ENCODE measurements at places on chromosomes 4 and X. TPM values are rescaled to one million over a fixed set of nuclear protein-coding genes. Genes with fewer than 3 reads are reported as not detected.
A peak's percentile ranks its signal among the peaks of the same experiment; 100 is the strongest.

GRCh38 chr4:173280998-173281397 lies 53.2 kb downstream of the HMGB2 start:
- peaks cover 21% of the 10 kb centered on the region for H3K36me3 ChIP-seq
- H3K27me3 ChIP-seq, result no peaks in the 10 kb centered on the region
- no peaks in the 10 kb centered on the region for H3K4me1 ChIP-seq
- no peak overlapping the region for H3K27ac ChIP-seq
- no peak overlapping the region for H3K4me3 ChIP-seq

DNA sequence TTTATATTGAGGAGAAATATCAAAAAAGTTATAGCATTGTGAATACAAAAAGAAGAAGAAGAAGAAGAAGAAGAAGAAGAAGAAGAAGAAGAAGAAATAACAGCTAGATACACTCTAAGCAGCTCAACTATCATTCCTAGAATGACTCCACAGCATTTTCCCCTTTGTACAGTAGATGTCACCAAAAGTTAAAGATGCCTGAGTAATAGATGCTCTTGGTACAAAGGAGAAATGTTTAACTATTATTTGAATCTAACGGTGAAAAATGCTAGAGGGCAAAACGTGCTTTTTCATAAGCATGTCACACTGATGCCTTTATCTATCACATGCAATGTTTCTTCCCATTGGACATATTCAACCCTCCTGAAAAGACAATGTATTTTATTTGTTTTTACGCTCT lies 178.4 kb upstream of the GPRIN3 start:
- no peaks in the 10 kb centered on the region for H3K27me3 ChIP-seq
- H3K4me1 ChIP-seq, result no peaks in the 10 kb centered on the region
- no peak overlapping the region for H3K27ac ChIP-seq

DNA sequence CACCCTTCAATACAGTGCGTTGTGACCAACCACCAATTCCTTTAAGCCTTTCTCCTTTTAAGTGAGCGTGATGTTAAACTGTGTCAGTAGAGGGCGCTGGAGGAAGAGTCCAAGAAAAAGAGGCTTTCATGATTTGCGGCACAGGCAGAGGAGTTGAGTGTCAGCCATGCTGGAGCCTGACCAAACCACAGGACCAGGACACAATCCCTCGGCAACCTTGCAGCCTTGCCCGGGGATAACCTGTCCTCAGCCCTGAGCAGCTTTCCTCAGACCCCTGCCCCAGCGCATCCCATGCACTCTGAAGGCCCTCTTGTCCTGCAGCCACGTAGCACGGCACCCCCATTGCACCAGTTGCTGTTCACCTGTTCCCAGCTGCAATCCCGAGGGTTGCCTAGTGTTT lies 53.5 kb upstream of the SMIM31 start:
- no peaks in the 10 kb centered on the region for H3K36me3 ChIP-seq
- H3K4me1 ChIP-seq, result no peaks in the 10 kb centered on the region

DNA sequence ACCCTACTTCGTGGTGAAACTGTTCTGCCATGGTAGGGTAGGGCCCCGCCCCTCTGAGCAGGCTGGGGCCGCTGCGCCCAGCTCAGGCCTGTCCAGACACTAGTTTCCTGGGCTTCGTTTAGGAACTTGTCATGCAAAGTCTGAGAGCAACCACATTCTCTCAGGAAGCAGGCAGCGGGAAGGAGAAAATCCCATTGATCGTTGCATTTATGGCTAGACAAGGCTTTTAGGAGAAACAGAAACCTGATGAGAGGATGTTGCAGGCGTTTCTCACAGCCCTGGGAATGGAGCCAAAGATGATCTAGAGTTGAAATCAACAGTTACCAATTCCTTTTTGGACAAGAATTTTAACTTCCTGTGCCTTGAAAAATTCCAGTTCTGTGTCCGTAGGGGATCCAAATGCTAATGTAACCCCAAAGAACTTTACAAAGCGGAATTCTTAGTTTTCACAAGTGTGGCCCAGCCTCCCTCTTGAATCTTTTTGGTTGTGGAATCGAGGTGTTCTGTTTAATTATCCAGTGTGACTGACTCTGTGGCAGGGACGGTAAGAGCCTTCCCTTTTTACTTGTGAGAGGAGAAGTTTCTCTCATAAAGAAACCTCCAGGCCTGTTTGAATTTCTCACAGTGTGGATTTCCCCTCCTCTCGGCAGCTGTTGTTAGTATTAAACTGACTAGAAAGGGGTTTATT lies 4.5 kb upstream of the CXCL9 start:
- no peaks in the 10 kb centered on the region for H3K36me3 ChIP-seq
- no peak overlapping the region for H3K27ac ChIP-seq
- peak; percentile 20 for DNase-seq
- H3K4me3 ChIP-seq, result no peak overlapping the region
- H3K4me1 ChIP-seq, result peaks cover 13% of the 10 kb centered on the region

GRCh38 chr4:131613086-131613823 lies 1535.8 kb upstream of the PCDH10 start:
- H3K4me3 ChIP-seq, result no peak overlapping the region
- H3K4me1 ChIP-seq, result no peaks in the 10 kb centered on the region
- no peaks in the 10 kb centered on the region for H3K36me3 ChIP-seq
- no peak for DNase-seq
- H3K27ac ChIP-seq, result no peak overlapping the region
- no peaks in the 10 kb centered on the region for H3K27me3 ChIP-seq

DNA sequence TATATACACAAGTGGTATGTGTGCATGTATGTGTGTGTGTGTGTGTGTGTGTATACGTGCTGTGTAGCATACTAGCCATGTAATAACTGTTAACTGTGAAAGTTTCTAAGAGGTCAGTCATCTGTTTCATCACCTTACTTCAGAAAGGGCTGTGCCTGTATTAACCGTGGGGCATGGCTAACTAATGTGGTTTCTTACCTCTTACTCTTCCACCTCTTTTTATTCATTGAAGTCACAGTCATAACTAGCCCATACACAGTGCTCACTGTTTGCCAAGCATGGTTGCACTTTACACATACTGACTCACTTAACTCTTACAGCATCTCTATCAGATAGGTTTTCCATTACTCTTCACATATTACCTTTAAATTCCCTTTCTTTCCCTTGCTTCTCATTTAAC lies 23.7 kb upstream of the LRAT start:
- DNase-seq, result no peak
- H3K27me3 ChIP-seq, result peaks cover 2% of the 10 kb centered on the region
- no peak overlapping the region for H3K4me3 ChIP-seq
- no peak overlapping the region for H3K27ac ChIP-seq
- no peaks in the 10 kb centered on the region for H3K4me1 ChIP-seq

- no peak for DNase-seq
- no peak overlapping the region for H3K27ac ChIP-seq
- no peaks in the 10 kb centered on the region for H3K4me1 ChIP-seq
- H3K4me3 ChIP-seq, result no peak overlapping the region
- H3K36me3 ChIP-seq, result no peaks in the 10 kb centered on the region
These were observed 132.2 kb downstream of the IDS start for GRCh38 chrX:149372866-149373265.

DNA sequence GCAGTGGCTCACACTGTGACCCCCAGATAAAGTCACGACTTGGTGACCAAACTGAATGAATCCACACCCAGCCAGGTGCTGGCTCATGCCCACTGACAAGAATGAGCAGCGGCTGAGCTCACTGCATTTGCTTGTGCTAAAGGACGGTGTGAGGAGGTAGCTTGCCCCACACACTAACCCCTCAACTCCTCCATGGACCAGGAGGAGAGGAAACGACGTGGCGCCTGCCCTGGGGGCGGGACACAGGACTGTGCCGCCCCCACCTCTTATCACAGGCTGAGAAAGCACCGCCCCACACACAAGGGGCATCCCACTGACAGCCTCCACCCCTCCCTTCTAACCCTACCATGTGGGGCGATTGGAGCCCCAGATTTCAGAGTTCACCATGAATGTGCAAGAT lies 43.0 kb downstream of the ZFYVE28 start:
- peaks cover 9% of the 10 kb centered on the region for H3K36me3 ChIP-seq
- H3K4me1 ChIP-seq, result peaks cover 3% of the 10 kb centered on the region
- DNase-seq, result no peak
- no peaks in the 10 kb centered on the region for H3K27me3 ChIP-seq

- no peak for DNase-seq
- H3K27me3 ChIP-seq, result no peaks in the 10 kb centered on the region
- no peak overlapping the region for H3K4me3 ChIP-seq
- no peak overlapping the region for H3K27ac ChIP-seq
- no peaks in the 10 kb centered on the region for H3K4me1 ChIP-seq
These were observed 184.3 kb upstream of the NUDT6 start for GRCh38 chr4:123106747-123107146.

GRCh38 chr4:19260346-19260745 lies 991.4 kb upstream of the SLIT2 start:
- no peaks in the 10 kb centered on the region for H3K36me3 ChIP-seq
- H3K27ac ChIP-seq, result no peak overlapping the region
- H3K4me3 ChIP-seq, result no peak overlapping the region
- no peaks in the 10 kb centered on the region for H3K4me1 ChIP-seq
- no peak for DNase-seq

GRCh38 chr4:25575611-25576010 lies 80.0 kb upstream of the SLC34A2 start:
- no peaks in the 10 kb centered on the region for H3K27me3 ChIP-seq
- H3K36me3 ChIP-seq, result no peaks in the 10 kb centered on the region
- no peak overlapping the region for H3K27ac ChIP-seq

DNA sequence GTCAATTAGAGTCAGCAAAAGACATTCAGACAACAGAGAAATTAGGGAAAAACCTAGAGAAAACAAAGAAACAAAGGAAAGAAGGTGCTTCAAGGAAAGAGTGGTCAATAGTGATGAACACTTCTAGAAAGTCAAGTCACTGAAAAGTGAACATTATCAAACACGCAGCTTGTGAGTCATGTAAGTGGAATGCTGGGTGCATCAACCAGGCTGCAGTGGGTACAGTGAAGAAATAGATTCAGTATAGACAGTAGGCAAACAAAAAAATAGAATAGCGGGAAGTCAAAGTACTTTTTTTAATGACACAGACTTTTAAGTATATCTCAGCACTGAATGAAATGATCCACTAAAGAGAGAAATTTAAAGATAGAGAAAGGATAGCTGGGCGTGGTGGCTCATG lies 245.8 kb downstream of the ARHGAP24 start:
- no peaks in the 10 kb centered on the region for H3K27me3 ChIP-seq
- no peak overlapping the region for H3K4me3 ChIP-seq
- no peak overlapping the region for H3K27ac ChIP-seq
- H3K36me3 ChIP-seq, result no peaks in the 10 kb centered on the region
- no peaks in the 10 kb centered on the region for H3K4me1 ChIP-seq

DNA sequence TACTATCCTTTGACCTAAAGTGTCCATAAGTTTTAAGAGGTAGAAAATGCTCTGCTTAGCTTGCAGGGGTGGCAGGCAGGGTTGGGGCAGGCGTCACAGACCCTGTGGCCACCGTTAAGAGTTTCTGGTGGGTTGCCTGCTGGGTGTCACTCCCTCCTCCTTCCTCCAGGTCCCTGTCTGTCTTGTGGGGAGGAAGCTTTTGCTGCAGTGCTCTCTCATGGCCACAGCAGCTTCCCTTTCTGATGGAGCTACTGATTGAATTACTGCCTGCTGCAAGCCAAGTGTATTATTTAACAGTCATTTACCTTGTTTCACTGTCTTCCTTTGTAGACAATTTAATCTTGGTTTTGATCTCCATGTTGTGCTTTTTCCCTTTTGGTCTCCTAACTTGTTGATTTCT lies 384.6 kb downstream of the IDS start:
- no peak overlapping the region for H3K27ac ChIP-seq
- H3K4me3 ChIP-seq, result no peak overlapping the region
- DNase-seq, result no peak
- no peaks in the 10 kb centered on the region for H3K4me1 ChIP-seq
- H3K36me3 ChIP-seq, result no peaks in the 10 kb centered on the region

DNA sequence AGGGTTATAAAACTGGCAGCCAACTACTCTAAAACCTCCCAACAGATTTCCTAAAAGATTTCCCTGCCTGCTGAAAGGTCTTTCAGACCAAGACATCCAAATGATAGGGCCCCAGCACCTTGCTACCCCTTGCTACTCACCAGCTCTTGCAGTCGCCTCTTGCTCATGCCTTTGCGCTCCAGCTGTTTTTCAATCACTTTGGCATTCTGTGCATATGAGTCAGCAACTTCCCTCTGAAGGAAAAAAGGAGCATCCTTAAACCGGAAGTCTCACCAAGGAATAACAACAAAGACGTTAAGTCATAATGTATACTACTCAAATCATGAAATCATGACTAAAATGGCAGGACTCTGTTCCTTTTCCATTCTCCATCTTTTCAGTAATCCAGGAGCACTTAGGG lies 24.0 kb downstream of the STEEP1 start:
- H3K27me3 ChIP-seq, result no peaks in the 10 kb centered on the region
- H3K4me1 ChIP-seq, result no peaks in the 10 kb centered on the region
- peaks cover 3% of the 10 kb centered on the region for H3K36me3 ChIP-seq
- DNase-seq, result no peak
- no peak overlapping the region for H3K4me3 ChIP-seq

GRCh38 chr4:173185847-173186510 lies 17.4 kb downstream of the GALNT7 start:
- no peak overlapping the region for H3K4me3 ChIP-seq
- H3K4me1 ChIP-seq, result peaks cover 38% of the 10 kb centered on the region
- H3K27me3 ChIP-seq, result no peaks in the 10 kb centered on the region
- DNase-seq, result no peak
- H3K36me3 ChIP-seq, result no peaks in the 10 kb centered on the region
- H3K27ac ChIP-seq, result no peak overlapping the region

GRCh38 chr4:115272594-115272993 lies 159.2 kb upstream of the NDST4 start:
- H3K4me1 ChIP-seq, result peaks cover 8% of the 10 kb centered on the region
- no peak overlapping the region for H3K4me3 ChIP-seq
- DNase-seq, result no peak
- H3K27me3 ChIP-seq, result no peaks in the 10 kb centered on the region
- H3K27ac ChIP-seq, result no peak overlapping the region

- no peak for DNase-seq
- H3K27me3 ChIP-seq, result peaks cover 3% of the 10 kb centered on the region
- H3K4me3 ChIP-seq, result peak overlapping the region; percentile 90
- H3K27ac ChIP-seq, result peak overlapping the region; percentile 97
These were observed 651 bp downstream of the NXT2 start for GRCh38 chrX:109537324-109537665.

GRCh38 chrX:30654989-30655607 lies 1.9 kb downstream of the GK start:
- peaks cover 24% of the 10 kb centered on the region for H3K36me3 ChIP-seq
- peak overlapping the region; percentile 86 for H3K27ac ChIP-seq
- peak overlapping the region; percentile 88 for H3K4me3 ChIP-seq
- no peak for DNase-seq

DNA sequence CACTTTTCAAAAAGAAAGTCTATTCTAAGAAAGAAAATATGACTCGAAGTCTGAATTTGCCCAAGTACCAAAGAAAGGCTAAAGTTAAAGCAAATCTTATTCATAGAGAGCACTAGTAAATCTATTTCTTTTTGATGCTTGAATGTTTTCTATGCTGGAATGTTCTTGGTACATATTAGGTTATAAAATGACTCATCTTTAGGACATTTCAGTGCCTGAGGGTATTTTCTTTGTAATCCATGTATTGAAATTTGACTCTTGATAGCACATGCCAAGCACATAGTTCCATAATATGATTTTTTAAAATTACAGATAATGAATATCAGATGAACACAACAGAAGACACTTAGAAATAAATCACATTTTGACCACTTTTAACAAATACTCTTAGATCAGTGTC lies 232.8 kb downstream of the TRIML1 start:
- no peak overlapping the region for H3K27ac ChIP-seq
- H3K4me3 ChIP-seq, result no peak overlapping the region
- no peak for DNase-seq

The AFF2 gene
- total RNA-seq, result 0.36 TPM

The CTAG2 gene
- total RNA-seq, result not detected

The ITIH6 gene
- total RNA-seq, result not detected

The HSFX1 gene
- 0.24 TPM for total RNA-seq

The TCEANC gene
- total RNA-seq, result 1.9 TPM

The TRPC5OS gene
- not detected for total RNA-seq

The RAB9B gene
- 0.57 TPM for total RNA-seq

The ASB9 gene
- 0.43 TPM for total RNA-seq

The AVPR2 gene
- not detected for total RNA-seq

The NEUROG2 gene
- total RNA-seq, result not detected

The UTP3 gene
- 33.6 TPM for total RNA-seq

The ERAS gene
- total RNA-seq, result not detected

The FAM241A gene
- 3.5 TPM for total RNA-seq
